Endodermal cell (in vitro differentiated cells): ENCODE measurements at places on chromosomes 16 and 17. TPM values are rescaled to one million over a fixed set of nuclear protein-coding genes. Genes with fewer than 3 reads are reported as not detected.

- DNase-seq = peak; percentile 93
- no peaks in the 10 kb centered on the region for H3K4me1 ChIP-seq
- H3K36me3 ChIP-seq = no peaks in the 10 kb centered on the region
Observed at GRCh38 chr17:67377488-67378453, 690 bp downstream of the PITPNC1 start.

- no peaks in the 10 kb centered on the region for H3K4me1 ChIP-seq
- H3K27ac ChIP-seq = peak overlapping the region; percentile 89
- no peaks in the 10 kb centered on the region for H3K27me3 ChIP-seq
- H3K36me3 ChIP-seq = peaks cover 21% of the 10 kb centered on the region
Observed at GRCh38 chr17:36544044-36544306, 744 bp upstream of the GGNBP2 start.

FHOD1 gene
- 67.9 and 71.9 TPM in 2 replicates for total RNA-seq

- DNase-seq = peak; percentile 29
- no peaks in the 10 kb centered on the region for H3K4me1 ChIP-seq
- H3K27me3 ChIP-seq = no peaks in the 10 kb centered on the region
- no peak overlapping the region for H3K4me3 ChIP-seq
- no peaks in the 10 kb centered on the region for H3K36me3 ChIP-seq
Observed at GRCh38 chr16:80611930-80612327, 71.1 kb downstream of the DYNLRB2 start.

DNA sequence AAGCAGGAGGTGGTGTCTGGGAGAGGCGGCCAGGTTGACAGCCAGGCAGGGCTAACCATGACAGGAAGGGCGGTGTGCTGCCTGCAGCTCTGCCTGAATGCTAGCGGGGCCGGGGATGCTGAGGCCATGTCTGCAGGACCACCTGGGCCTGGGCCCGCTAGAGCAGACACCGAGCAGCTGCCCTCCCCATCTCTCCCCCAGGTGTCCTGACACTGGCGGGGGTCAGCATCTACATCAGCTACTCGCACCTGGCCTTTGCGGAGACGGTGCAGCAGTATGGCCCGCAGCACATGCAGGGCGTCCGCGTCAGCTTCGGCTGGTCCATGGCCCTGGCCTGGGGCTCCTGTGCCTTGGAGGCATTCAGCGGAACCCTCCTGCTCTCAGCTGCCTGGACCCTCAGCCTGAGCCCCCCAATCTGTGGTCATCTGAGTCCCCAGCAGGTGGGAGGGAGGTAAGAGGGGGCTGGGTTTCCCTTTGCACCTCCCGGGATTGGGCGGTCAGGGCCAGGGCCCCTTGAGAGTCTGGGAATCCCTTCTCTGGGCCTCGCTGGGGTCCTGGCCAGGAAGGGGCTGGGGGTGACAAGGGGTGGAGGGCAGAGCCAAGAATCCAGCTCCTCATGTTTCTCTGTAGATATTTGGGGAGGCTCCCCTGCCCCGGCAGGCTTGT, 7.5 kb downstream of the TMEM235 start:
- no peaks in the 10 kb centered on the region for H3K36me3 ChIP-seq
- H3K27ac ChIP-seq = no peak overlapping the region
- H3K27me3 ChIP-seq = no peaks in the 10 kb centered on the region
- peak; percentile 59 for DNase-seq
- H3K4me1 ChIP-seq = no peaks in the 10 kb centered on the region

GRCh38 chr16:27801289-27801945, 251.5 kb downstream of the KATNIP start:
- no peak overlapping the region for H3K4me3 ChIP-seq
- no peak overlapping the region for H3K27ac ChIP-seq
- no peaks in the 10 kb centered on the region for H3K36me3 ChIP-seq
- no peaks in the 10 kb centered on the region for H3K27me3 ChIP-seq
- no peaks in the 10 kb centered on the region for H3K4me1 ChIP-seq

- H3K27ac ChIP-seq = peak overlapping the region; percentile 4
- H3K27me3 ChIP-seq = no peaks in the 10 kb centered on the region
- H3K4me1 ChIP-seq = no peaks in the 10 kb centered on the region
- H3K4me3 ChIP-seq = no peak overlapping the region
Observed at GRCh38 chr16:87834668-87835473, 34.4 kb downstream of the SLC7A5 start.

- no peaks in the 10 kb centered on the region for H3K27me3 ChIP-seq
- no peaks in the 10 kb centered on the region for H3K4me1 ChIP-seq
- no peak overlapping the region for H3K4me3 ChIP-seq
- no peaks in the 10 kb centered on the region for H3K36me3 ChIP-seq
- H3K27ac ChIP-seq = no peak overlapping the region
Observed at GRCh38 chr17:81049973-81050551, 15.1 kb downstream of the BAIAP2 start.

DNA sequence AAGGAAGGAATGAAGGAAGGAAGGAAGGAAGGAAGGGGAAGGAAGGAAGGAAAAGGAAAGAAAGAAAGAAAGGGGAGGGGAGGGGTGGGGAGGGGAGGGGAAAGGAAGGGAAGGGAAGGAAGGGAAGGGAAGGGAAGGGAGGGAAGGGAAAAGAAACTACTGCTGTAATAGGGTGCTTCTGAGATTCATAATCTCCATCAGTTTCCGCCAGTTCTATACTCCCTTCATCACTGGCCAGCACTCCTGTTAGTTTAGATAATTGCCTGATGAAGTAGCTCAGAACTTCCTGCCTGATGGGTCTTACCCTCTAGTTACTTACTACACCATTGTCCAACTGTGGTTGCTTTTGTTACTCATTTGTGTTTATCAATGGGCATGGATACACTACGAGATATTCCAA, 2.0 kb upstream of the KRTAP9-6 start:
- H3K36me3 ChIP-seq = no peaks in the 10 kb centered on the region
- H3K4me1 ChIP-seq = no peaks in the 10 kb centered on the region
- no peak for DNase-seq
- H3K4me3 ChIP-seq = no peak overlapping the region
- H3K27me3 ChIP-seq = peaks cover 31% of the 10 kb centered on the region
- no peak overlapping the region for H3K27ac ChIP-seq

- peaks cover 4% of the 10 kb centered on the region for H3K4me1 ChIP-seq
- no peaks in the 10 kb centered on the region for H3K27me3 ChIP-seq
- DNase-seq = peak; percentile 61
- peak overlapping the region; percentile 74 for H3K27ac ChIP-seq
- H3K36me3 ChIP-seq = peaks cover 29% of the 10 kb centered on the region
- H3K4me3 ChIP-seq = peak overlapping the region; percentile 89
Observed at GRCh38 chr16:4847774-4848587, 700 bp downstream of the UBN1 start.

DNA sequence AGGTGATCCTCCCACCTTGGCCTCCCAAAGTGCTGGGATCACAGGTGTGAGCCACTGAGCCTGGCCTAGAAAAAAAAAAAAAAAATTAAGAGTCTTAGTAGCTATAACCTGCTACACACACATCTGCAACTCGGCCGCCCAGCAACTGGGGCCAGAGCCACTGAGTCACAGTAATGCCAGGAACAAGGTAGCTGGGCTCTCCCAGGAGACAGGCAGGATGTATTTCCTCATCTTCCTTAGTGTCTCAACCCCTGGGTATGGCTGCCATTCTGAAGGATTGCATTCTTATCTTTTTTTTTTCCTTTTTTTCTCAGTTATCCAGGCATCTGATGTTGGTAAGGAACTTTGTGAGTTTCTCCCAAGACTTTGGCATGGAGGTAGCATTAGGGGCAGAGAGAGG, 7.1 kb upstream of the PSMD3 start:
- peaks cover 5% of the 10 kb centered on the region for H3K4me1 ChIP-seq
- H3K27me3 ChIP-seq = peaks cover 7% of the 10 kb centered on the region
- H3K4me3 ChIP-seq = no peak overlapping the region
- H3K27ac ChIP-seq = no peak overlapping the region
- no peaks in the 10 kb centered on the region for H3K36me3 ChIP-seq
- no peak for DNase-seq

- peak within 1 kb of the TSS; percentile 87 for H3K27ac ChIP-seq
- peaks cover 19% of the 10 kb centered on the region for H3K4me1 ChIP-seq
- H3K36me3 ChIP-seq = peaks cover 9% of the 10 kb centered on the region
- peak within 1 kb of the TSS; percentile 87 for H3K4me3 ChIP-seq
- H3K27me3 ChIP-seq = peaks cover 24% of the 10 kb centered on the region
- DNase-seq = peak; percentile 91
Observed at GRCh38 chr17:17681187-17681743, at the start of gene RAI1. RAI1 (plus strand) TSS chr17:17681458; CDS start chr17:17792949, 111,491 bp downstream.

GRCh38 chr17:73990290-73990689, 213.2 kb upstream of the RPL38 start:
- H3K27me3 ChIP-seq = no peaks in the 10 kb centered on the region
- H3K36me3 ChIP-seq = no peaks in the 10 kb centered on the region
- H3K4me1 ChIP-seq = no peaks in the 10 kb centered on the region
- DNase-seq = no peak
- no peak overlapping the region for H3K4me3 ChIP-seq

CYGB gene
- 1.8 to 15.4 TPM (median 2.0 TPM) in 3 replicates for total RNA-seq

DNA sequence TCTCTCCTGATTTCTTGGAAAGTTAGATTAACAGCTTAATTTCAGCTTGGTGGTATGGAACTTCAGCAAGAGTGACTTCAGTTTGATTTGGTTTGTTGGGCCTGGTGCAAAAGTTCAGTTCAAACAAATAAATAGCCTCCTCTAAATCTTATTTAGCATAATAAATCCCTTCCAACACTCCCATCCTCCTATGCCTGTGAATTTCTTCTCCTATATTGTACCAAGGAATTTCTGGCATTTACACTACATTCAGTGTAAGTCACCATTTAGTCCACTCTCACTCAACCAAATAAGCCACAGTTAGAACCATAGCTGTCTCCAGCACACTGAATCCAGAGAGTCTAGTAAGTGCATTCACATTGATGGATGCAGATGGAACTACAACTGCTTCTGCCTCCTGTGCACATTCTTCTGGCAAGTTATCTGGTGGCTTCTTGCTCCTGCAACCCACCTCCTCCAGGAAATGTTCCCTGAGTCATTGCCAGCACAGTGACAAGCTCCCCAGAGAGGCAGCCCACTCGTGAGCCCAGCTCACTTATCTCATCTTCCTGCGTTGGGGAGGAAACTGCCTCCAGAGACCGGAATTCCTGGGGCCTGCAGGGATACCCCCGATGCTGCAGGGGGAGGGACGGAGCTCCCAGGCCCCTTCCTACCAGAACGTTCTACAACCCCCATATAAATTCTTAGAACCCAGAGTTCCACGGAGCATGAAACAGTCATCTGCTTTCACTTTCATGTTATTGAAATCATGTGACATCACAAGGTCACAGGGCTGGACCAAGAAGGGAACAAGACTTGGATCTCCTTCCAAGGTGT, 318.3 kb downstream of the PHKB start:
- no peaks in the 10 kb centered on the region for H3K36me3 ChIP-seq
- H3K4me1 ChIP-seq = no peaks in the 10 kb centered on the region
- no peak for DNase-seq
- no peak overlapping the region for H3K27ac ChIP-seq
- no peaks in the 10 kb centered on the region for H3K27me3 ChIP-seq

- no peaks in the 10 kb centered on the region for H3K36me3 ChIP-seq
- DNase-seq = no peak
- no peak overlapping the region for H3K4me3 ChIP-seq
Observed at GRCh38 chr16:88331989-88332920, 50.5 kb upstream of the ZNF469 start.

DNA sequence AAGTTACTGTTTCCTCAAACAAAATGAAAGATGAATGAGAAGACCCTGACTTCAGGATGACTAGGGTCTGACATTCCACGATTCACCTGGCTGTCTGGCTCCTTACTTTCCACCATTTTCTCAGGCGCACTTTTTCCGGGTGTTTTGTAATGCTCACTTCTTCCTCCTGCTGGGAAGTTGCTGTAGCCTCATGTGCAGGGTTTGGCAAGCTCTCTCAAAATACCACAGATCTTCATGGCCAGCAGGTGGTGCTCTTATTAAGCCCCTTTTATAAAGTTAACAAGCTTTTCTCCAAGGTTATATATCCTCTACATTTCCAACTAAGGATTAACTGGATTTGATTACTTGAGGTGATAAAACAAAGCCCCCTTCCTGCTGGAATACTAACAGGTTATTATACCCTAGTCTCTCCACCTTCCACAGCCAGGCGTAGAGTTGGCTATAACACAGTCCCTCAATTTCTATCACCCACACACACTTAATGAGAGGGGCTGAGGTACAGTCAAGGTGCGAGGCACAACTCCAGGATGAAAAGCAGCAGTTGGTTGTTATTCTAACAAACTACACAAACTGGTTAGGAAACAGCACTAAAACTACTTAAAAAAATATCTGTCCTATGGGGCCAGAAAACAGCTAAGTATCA, 45.4 kb downstream of the STH start:
- no peaks in the 10 kb centered on the region for H3K27me3 ChIP-seq
- no peak overlapping the region for H3K27ac ChIP-seq
- peak; percentile 92 for DNase-seq
- H3K4me1 ChIP-seq = no peaks in the 10 kb centered on the region
- H3K36me3 ChIP-seq = peaks cover 82% of the 10 kb centered on the region

- H3K27ac ChIP-seq = no peak overlapping the region
- no peaks in the 10 kb centered on the region for H3K27me3 ChIP-seq
- DNase-seq = peak; percentile 74
- no peaks in the 10 kb centered on the region for H3K36me3 ChIP-seq
Observed at GRCh38 chr16:6146874-6147425, 1049.4 kb upstream of the EEF2KMT start.

STAT3 gene
- 32.4 and 33.6 TPM in 2 replicates for total RNA-seq

DNA sequence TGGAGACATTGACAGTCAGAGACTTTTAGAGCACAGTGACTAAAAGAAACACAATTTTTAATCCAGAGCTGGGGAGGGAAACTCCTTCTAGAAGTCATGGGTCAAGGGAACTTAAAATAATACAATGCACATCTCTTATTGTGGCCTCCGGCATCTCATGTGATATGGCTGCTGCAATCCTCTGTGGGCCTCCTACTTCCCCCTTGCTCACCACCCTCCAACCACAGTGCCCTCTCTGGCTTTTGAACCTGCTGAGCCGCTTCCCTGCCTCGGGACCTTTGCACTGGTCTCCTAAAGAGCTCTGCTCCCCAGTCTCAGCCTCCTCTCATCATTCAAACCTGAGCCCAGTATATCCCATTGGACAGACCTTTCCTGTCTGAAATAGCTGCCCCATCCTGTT, 47.6 kb downstream of the HS3ST2 start:
- H3K4me3 ChIP-seq = no peak overlapping the region
- no peaks in the 10 kb centered on the region for H3K36me3 ChIP-seq
- DNase-seq = no peak
- H3K27me3 ChIP-seq = no peaks in the 10 kb centered on the region

DNA sequence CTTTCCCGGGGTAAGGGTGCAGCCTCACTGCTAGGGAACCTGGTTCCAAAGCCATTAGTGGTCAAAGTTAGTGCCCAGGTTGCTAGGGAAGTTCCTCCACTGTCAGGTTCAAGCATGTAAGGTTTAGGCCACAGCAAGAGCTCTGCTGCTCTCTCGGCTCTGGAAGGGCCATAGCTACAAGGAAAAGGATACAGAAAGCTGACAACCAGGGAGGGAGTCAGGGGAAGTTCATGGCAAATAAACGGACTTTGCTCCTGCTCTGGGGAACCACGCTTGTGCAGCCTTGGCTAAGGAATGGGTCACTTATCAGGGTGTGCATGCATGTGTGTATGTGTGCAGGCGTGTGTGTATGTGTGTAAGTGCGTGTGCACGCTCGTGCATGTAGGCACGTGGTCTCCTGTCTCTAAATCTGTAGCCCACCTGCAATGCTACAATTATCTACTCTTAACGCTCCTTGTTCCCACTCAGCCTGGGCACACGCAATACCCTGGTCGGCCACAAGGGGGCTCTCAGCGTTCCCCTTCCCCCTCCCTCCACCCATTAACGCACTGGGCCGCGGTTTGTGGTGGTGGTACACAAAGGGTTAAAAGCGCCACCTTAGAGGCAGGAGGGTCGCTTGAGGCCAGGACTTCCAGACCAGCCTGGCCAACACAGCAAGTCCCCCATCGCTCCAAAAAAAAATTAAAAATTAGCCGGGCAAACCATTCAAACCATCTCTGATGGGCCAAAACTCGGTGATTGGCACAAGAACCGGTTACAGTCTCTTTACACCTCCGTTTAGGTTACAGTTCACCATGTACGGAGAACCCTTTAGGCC, 48.4 kb upstream of the KDM8 start:
- H3K36me3 ChIP-seq = no peaks in the 10 kb centered on the region
- DNase-seq = peak; percentile 91
- no peaks in the 10 kb centered on the region for H3K4me1 ChIP-seq
- no peak overlapping the region for H3K4me3 ChIP-seq
- H3K27me3 ChIP-seq = no peaks in the 10 kb centered on the region
